ENCODE measurements at places on chromosomes 16 and 17. TPM values are rescaled to one million over a fixed set of nuclear protein-coding genes. Genes with fewer than 3 reads are reported as not detected.

Gene TMEM114
- total RNA-seq: not detected

Gene KCNH4
- 0.24 TPM for total RNA-seq

Gene CD300LB
- total RNA-seq: not detected

Gene HOXB3
- total RNA-seq: 1.5 TPM

Gene G6PC1
- not detected for total RNA-seq

Gene PYY
- total RNA-seq: not detected

Gene RGS11
- total RNA-seq: 0.35 TPM

Gene DBNDD1
- 23.1 TPM for total RNA-seq

Gene TBC1D3C
- total RNA-seq: not detected

Gene TEX14
- 0.55 TPM for total RNA-seq

Gene CCL1
- total RNA-seq: not detected

Gene CDRT15L2
- not detected for total RNA-seq

Gene PABPN1L
- total RNA-seq: not detected

Gene DRC3
- 1.1 TPM for total RNA-seq

Gene DNASE1L2
- total RNA-seq: 1.3 TPM

Gene SPAG7
- total RNA-seq: 55.3 TPM

Gene TMEM204
- not detected for total RNA-seq

Gene HBZ
- not detected for total RNA-seq

Gene SCIMP
- not detected for total RNA-seq

Gene SULT1A2
- not detected for total RNA-seq

Gene TP53TG3
- not detected for total RNA-seq

Gene CMTM2
- not detected for total RNA-seq

Gene GPR139
- total RNA-seq: not detected

Gene COL1A1
- 0.03 TPM for total RNA-seq

Gene GSG1L2
- total RNA-seq: not detected

Gene TMC8
- 0.45 TPM for total RNA-seq

Gene NPIPB9
- 1.9 TPM for total RNA-seq

Gene SLC5A10
- total RNA-seq: 0.11 TPM

Gene CALB2
- 0.67 TPM for total RNA-seq

Gene VAT1L
- not detected for total RNA-seq

Gene GLP2R
- total RNA-seq: not detected

Gene KRTAP4-4
- not detected for total RNA-seq

Gene CACNG5
- total RNA-seq: not detected

Gene MRC2
- 7.6 TPM for total RNA-seq

Gene TNFRSF17
- not detected for total RNA-seq

Gene MYH8
- not detected for total RNA-seq

Gene ATP2C2
- not detected for total RNA-seq

Gene SKAP1
- total RNA-seq: not detected

Gene ABCA3
- total RNA-seq: 0.40 TPM

Gene NLRC3
- total RNA-seq: not detected

Gene SNAI3
- total RNA-seq: not detected

Gene DNAAF1
- total RNA-seq: 0.16 TPM

Gene TP53TG3C
- total RNA-seq: not detected

Gene DPEP2
- not detected for total RNA-seq

Gene RNF43
- total RNA-seq: 5.6 TPM

Gene ZP2
- total RNA-seq: not detected

Gene ST6GALNAC2
- 96.3 TPM for total RNA-seq

Gene SSTR5
- not detected for total RNA-seq

Gene KRT39
- not detected for total RNA-seq

Gene UBE2O
- total RNA-seq: 30.7 TPM

Gene ZNF771
- total RNA-seq: 7.2 TPM

Data from SK-MEL-5 (cell line).